NCI-H524 treated with DMSO at 0.1 percent for 48 hours (cell line): ENCODE measurements at places on chromosomes 4 and X.
A peak's percentile ranks its signal among the peaks of the same experiment; 100 is the strongest.

DNA sequence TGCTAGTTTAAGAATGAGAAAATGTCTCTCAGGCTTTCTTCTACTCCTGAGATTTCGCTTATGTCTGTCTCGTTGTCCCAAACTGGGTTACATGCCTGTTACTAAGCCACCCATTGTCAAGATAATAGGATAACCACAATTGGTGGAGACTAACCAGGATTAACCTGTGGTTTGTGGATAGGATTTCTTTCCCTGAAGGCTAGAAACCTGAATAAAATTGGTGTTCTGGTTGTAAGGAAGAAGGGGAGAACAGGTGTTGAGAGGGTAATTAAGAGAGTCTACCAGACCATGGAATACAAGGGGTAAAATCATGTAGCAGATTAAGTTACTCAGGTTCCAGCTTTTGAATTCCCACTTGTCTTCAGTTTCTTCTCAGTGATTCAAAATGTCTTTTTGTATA lies 225.4 kb downstream of the CPE start:
- peak; percentile 84 for DNase-seq

GRCh38 chrX:132461886-132462285 lies 27.0 kb downstream of the MBNL3 start:
- no peak for DNase-seq

DNA sequence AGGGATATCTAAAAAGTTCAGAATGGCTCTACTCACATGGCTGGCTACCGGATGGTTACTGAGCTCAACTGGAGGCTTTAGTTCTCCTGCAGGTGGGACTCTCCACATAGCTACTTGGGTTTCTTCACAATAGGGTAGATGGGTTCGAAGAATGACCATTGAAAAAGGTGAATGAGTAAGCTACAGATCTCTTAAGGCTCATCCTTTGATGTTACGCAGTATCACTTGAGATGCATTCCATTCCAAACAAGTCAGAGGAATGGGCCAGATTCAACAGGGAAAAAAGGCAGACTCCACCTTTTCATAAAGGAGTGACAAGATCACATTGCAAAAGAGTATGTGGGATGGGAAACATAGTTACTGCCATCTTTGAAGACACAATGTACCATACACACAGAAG lies 52.6 kb downstream of the DDX53 start:
- no peak for DNase-seq

DNA sequence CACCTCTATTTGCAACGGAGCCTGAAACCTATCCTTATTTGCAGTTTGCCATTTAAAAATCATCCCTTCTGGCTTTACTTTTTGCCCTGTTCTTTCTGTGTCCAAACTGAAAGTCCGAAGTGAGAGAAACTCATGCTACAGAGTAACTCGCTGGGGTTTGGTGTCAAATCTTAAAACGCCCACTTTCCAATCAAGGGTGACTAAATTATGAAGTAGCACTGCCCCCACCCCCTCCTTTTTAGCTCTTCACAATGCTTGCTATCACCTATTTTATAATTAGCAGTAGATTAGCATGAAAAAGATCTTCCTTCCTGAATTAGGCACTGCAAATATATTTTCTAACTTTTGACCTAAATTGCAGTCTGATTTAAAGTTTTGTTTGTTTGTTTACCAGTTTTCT lies 52.5 kb downstream of the VGLL1 start:
- DNase-seq, result no peak

DNA sequence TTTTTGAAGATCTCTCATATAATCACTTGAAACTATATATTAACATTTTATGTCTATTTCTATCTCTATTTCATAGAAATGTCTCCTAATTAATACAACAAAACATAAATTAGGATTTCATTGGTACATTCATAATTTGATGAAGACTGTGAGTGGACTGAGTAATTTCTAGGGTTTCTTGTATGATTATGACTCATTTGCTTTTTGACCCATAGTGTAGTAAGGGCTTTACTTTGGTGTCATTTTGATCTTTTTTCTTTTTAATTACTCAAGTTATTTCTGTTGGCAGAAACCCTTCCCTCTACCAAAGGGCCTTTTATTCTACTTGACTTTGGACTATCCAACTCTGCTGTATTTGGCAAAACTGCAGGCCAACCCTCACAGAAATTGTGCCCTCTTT lies 207.9 kb upstream of the MAGEB16 start:
- DNase-seq, result no peak

GRCh38 chr4:102637391-102637790 lies 123.4 kb downstream of the MANBA start:
- DNase-seq, result no peak

- no peak for DNase-seq
Measured at GRCh38 chr4:68985442-68985841, 33.8 kb upstream of the UGT2A3 start.

DNA sequence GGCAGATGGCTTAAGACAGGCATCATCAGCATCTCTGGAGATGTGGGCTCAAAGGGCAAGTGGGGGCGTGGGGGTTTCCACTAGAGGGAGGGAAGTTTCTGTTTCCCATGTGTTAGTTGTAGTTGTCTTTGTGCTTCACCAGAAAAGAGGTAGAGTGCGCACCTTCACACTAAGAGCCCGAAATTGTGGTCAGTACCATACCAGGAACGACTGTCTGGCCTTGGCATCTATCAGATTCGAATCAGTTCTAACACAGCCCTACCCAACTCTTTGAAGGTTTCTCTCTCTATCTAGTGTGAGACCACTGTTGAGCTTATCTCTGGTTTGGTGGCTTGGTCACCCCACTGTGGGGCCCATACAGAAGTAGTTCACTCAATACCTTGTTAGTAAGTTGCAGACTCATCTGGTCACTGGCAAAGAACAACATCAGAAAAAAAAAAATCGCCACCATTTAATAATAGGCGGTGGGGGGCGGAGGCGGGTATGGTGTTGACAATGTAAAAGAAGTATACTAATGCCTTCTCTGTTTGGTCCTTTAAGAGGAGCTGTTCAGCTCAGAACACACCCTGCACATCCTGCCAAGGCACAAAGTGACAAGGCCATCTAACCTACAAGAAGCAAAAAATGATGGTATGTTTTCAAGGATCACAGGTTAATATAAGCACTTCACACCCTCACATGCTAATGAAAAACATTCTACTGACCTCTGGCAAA lies 71.1 kb downstream of the NYX start:
- no peak for DNase-seq

DNA sequence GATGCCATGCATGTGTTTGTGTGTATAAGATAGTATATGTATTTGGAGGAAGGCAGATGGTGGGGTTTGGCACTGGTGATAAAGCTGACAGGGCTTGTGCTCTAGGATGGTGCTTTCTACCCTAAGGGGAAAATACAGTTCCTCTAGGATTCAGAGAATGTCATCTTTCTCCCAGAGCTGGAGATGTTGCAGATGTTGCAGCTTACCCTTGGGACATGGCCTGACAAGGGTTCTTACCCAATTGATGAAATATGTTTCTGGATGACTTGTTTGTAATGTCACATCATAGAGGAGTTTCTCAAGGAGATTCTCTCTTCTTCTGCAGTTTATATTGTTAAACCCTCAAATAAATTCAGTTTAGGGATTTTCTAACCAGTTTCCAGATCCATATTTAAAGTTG lies 52.5 kb upstream of the PITX2 start:
- no peak for DNase-seq

DNA sequence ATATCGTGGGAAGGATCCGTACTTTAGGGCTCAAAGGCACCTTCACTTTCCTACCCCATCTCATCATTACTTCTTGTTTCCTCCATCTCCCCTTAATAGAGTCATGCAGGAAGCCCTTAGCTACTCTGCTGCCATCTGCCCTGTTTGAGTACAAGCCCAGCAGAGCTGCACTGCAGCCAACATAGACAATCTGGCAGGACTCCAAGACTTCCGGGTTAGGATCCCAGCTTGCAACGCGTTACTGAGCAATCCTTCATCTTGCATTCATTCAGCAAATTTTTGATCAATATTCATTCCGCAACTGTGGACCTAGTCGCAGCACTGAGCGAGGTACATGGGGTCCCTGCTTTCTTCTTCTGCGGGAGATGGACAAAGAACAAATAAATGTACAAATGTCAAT lies 344.9 kb downstream of the BCOR start:
- DNase-seq, result no peak

DNA sequence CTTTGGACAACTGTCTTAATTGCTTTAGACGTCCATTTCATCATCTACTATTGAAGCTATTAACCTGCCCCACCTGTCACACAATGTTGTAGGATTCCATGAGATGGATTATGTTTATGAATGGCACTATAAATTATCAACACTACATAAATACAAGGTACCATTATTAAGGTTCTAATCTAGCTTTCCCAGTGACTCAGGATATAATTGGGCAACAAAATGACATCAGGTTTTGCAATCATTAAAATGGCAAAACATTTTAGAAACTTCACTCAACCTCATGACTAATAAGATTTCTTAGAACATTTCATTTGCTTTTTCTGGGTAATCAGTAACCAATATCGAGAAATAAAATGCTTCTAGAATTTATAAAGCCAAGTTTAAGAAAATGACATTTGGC lies 9.2 kb downstream of the HOPX start:
- DNase-seq, result no peak

GRCh38 chrX:2928191-2928582 lies 952 bp downstream of the ARSD start:
- DNase-seq, result no peak

- no peak for DNase-seq
Measured at GRCh38 chrX:36787752-36788151, 220.4 kb upstream of the FAM47C start.

DNA sequence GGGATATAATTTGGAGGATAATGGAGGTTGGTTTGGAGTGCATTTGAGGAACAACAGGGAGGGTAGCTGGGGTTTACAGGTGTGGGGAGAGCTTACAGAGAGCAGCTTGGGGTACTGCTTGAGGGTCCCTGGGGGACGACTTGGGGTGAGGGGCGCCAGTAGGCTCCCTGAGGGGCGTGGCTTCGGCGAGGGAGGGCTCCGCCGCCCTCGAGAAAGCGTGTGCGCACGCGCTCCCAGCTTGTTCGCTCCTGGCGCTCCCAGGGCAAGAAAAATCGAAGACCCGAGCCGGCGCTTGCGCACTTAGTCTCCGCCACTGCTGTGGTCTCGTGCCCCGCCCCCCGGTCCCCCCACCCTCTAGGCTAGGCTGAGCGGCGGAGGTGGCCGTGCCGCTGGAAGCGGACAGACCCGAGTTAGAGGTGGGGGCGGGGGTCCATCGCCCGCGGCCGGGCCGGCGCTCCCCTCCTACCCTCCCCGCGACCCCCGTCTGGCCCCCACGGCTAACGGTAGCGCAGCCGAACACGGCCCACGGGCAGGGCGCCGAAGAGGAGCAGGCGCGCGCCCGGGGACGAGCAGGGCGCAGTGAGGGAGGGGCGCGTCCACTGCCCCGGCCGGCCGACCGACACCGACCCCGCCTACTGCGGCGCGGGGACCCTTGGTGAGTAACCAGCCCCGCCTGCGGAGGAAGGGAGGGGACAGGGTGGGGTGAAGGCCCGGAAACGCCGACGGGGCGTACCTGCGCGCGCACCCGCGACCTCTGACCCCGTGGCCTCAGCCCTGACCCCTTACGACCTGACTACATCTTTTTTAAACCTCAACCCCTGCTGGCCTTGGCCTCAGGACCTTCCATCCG lies 5.4 kb upstream of the CCDC120 start:
- DNase-seq, result peak; percentile 38

DNA sequence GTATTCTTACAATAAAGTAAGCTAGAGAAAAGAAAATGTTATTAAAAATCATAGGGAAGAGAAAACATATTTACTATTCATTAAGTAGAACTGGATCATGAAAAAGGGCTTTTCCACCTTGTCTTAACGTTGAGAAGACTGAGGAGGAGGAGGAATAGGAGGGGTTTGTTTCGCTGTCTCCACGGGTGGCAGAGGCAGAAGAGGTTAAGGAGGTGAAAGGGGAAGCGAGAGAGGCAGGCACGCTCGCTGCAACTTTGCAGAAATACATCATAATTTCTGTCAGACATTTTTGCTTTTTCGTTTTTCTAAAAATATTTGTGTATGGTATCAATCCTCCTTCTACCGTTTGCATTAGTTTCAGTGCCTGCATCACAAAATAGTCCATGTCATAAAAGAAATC lies 2375.1 kb upstream of the AGA start:
- DNase-seq, result no peak

- no peak for DNase-seq
Measured at GRCh38 chrX:10033375-10034007, 66.3 kb downstream of the CLDN34 start.

DNA sequence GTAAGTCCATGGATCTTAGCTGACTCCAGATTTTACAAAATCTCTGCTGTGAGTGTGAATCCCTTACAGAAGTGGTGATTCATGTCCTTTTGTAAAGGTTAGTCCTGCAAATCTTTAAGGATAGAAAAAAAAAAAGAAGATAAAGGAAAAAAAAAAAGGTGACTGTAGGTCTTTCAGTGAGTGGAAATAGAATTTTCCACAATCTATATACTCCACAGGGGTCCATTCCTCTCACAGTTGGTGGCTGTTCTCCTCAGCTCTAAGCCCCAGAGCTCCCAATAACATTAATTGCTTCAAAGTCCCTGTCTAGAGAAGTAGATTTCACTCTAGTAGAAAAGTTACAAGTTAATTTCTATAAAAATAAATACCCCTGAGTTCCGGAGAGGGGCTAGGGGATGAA lies 189.1 kb downstream of the NDST4 start:
- no peak for DNase-seq

DNA sequence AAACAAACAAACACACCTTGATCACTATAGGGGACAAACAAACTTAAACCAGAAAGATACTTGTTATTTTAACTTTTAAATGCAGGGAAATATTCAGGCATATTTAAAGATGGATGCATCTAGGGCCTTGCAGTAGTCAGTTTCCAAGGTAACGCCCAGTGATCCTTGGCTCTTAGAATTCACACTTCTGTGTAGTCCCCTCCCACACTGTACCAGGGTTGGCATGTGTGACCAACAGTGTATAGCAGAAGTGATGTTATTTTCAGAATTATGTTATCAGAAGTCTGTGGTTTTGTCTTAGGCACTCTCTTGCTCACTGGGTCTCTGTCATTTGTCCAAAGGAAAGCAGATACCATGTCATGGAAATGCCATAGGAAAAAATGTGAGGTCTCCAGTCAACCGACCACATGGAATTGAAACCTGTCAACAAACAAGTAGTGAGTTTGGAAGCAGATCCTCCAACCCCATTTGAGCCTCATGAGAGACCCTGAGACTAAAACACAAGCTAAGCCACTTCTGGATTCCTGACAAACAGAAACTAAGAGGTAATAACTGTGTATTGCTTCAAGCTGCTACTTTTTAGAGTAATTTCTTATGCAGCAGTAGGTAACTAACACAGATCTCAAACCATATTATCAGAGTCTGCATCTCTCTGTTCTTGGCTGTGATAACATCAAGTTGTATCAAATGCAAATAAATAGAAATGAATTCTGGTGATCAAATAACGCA lies 670.3 kb downstream of the KCTD8 start:
- DNase-seq, result no peak

DNA sequence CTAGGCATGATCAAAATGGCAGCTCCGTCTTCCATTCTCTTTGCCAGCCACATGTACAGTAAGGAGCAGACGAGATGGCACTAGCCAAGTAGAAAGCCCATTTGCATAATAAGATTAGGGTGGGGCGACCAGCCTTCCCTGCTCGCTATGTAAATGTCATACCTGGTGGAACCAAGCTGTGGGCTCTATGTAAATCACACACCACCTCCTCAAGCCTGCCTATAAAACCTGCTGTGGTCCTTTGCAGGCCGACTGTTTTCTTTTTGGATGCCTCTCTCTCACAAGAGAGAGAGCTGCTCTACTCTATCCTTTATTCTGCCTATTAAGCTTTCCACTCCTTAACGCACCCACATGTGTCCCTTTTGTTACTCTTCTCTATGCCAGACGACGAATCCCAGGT lies 1472.7 kb downstream of the ARAP2 start:
- DNase-seq, result no peak
